Cardiac muscle cell (in vitro differentiated cells and primary cell): ENCODE measurements at places on chromosomes 5 and 9.

- DNase-seq: no peak
These were observed 114.2 kb downstream of the FEM1C start for GRCh38 chr5:115430374-115430773.

GRCh38 chr5:14351086-14351661 lies 208.0 kb downstream of the TRIO start:
- no peak for DNase-seq

GRCh38 chr9:21996858-21997257 lies 2.3 kb downstream of the CDKN2B-AS1 start:
- DNase-seq: no peak

DNA sequence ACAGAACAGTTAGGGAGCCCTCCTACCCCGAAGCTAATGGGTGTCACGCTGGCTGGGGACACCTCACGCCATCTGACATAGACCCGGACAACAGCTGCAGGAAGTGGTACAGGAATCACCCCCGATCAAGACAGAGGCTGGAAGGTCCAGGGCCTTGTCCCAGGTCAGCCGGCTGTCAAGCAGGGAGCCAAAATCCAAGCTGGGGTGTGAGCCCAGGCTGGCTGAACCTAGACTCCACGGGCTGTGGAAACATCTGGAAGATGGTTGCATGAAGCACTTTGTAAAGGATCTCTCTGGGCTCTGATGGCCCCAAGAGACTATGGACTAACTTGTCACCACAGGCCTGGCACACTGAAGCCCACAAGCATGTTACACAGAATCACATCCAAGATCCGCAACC lies 68.9 kb upstream of the STXBP1 start:
- no peak for DNase-seq

- DNase-seq: no peak
These were observed 20.8 kb downstream of the SARDH start for GRCh38 chr9:133717113-133718031.

- no peak for DNase-seq
These were observed 219.0 kb downstream of the BNC2 start for GRCh38 chr9:16651446-16651964.

- no peak for DNase-seq
These were observed 141.1 kb downstream of the CHSY3 start for GRCh38 chr5:130045334-130045733.

DNA sequence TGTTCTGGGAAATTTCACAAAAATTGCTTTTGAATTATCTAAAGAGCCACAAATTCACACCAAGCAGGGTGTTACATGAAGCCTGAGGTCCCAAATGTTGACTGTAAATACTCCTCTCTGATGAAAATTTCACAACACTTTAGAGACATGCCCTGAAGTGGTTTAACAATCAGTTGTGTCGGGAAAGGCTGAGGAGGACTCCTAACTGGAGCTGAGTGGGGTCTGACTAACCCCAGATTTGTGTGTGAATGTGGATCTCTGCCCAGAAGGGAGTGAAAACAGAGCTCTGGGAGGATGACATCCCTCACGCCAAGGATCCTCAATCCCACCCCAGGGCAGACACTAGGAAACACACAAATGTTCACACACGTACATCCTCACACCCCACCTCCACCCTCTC lies 31.1 kb upstream of the GRXCR2 start:
- DNase-seq: peak; percentile 86

DNA sequence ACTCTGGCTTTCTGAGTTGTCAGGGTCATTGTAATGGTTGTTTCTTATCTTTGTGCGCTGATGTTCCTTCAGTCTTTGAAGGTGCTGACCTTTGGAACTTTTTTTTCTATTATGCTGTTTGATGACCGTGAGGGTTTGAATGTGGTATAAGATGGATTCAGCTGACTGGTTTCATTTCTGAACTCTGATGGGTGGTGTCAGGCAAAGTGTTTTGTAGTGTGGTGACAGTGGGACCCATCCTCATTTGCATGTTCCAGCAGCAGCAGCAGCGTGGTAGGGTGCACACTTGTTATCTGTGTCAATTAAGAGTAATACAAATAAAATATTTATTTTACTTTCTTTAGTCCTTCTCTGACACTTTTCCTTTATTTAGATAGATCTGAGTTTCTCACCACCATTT lies 227.7 kb upstream of the PRR16 start:
- no peak for DNase-seq

DNA sequence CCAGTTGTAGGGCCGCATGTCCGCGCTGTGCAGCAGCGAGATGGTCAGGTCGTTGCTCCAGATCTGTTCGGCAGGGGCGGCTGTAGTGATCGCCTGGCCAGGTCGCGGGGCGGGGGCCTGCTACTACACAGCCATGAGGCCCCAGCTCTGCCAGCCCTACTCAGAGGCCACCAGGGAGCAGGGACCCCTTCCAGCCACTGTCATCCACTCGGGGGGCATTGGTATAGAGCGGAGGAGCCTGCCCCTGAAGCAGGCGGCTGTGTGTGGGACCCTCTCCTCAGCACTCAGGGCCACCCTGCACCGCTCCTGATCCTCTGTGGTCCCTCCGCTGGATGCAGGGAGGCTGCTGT lies 1.7 kb downstream of the FBXW5 start:
- no peak for DNase-seq

DNA sequence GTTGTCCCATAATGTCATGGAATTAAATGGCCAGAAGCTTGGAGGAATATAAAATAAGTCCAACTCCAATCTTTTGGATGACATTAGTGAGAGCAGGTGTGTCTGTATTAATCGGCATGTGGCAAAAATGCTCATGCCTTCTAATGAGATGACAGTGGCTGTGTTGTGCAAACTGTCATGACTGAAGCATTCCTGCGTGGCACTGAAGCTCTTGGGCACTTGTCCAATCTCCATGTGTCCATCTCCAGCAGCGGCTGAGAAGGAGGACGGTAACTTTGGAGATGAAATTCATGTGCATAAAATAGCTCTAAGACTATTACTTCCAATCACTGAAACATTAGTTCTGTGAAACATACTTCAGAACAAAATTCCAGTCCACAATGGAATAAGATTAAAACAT lies 697.5 kb upstream of the GRAMD2B start:
- DNase-seq: no peak

DNA sequence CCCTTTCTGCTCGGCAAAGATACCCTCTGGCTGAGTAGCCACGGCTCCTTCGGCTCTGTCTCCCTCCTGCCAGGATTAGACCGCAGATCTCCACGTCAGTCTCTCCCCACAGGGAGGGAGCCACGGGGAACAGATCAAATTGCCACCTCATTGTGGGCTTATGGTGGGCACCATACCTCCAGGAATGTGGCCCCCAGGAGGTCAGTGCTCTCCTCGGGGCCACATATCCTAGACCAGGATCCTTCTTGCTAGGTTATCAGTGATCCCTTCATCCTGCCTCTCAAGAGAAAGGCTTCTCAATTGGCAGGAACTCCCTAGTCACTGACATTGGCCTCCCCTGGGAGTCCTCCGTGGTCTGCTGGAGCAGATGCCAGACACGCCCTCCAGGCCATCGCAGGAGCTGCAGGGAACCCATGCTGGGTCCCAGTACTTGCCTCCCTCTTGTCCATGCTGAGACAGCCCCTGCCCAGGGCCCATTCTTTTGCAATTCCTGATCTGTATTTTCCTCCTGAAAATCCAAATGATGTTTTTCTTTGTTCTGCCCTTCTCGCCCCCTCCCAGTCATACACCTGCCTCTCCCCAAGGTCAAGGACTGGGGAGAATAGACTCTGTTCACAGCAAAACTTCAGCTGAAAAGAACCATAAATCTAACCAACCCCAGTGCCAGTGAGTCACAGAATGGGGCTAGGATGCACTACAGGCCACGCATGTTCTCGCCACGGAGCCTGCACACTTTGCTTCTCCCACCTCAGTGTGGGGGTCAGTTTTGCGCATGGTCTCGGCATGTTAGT lies 31.6 kb upstream of the ENHO start:
- no peak for DNase-seq

GRCh38 chr5:89120719-89121118 lies 237.7 kb upstream of the MEF2C start:
- DNase-seq: no peak
